Small intestine (tissue), 16 donors: ENCODE measurements at places on chromosomes 5 and 9.

DNA sequence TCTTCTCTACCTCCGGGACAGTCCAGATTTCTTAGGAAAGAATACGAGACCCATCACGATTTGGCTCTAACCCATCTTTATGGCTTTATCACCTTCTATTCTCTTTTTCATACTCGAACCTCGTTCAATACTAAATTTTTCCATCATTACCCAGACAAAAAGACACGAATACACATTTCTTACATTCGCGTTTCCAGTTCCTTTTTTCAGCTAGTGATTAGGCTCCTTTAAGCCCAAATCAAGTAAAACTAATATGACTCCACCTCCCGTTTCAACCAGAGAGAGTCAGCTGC is 506 bp downstream of the ZBTB6 start:
- DNase-seq = no peak

GRCh38 chr9:71115448-71115975 is 5.9 kb downstream of the TRPM3 start:
- DNase-seq = no peak

DNA sequence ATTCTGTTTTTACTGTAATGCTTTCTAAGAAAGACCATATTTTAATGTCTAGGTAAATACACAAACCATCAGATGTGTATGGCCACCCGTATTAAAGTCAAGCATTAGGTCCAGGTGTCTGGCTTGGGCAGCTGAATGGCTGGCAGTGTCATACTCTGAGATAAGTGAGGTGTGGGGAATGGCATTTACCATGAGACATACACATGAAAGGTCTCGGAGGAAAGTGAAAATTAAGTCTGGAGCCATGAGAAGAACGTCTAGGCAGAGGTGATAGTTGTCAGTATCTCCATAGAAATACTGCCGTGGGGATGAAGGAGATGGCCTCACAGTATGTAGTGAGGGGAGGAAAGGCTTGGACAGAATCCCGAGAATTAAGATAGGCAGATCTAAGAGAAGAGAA is 164.3 kb downstream of the TLE4 start:
- DNase-seq = no peak

DNA sequence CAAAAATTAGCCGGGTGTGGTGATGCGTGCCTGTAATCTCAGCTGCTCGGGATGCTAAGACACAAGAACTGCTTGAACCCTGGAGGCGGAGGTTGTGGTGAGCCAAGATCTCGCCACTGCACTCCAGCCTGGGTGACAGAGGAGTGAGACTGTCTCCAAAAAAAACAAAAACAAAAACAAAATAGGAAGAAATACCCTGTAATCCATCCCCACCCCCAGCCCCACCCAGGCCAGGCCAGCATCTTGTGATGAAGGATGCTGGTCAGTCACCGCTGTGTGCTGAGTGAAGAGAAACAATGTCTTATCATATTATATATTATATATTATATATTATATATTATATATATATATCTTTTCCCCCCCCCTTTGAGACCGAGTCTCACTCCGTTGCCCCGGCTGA is 15.4 kb upstream of the CCIN start:
- DNase-seq = no peak

DNA sequence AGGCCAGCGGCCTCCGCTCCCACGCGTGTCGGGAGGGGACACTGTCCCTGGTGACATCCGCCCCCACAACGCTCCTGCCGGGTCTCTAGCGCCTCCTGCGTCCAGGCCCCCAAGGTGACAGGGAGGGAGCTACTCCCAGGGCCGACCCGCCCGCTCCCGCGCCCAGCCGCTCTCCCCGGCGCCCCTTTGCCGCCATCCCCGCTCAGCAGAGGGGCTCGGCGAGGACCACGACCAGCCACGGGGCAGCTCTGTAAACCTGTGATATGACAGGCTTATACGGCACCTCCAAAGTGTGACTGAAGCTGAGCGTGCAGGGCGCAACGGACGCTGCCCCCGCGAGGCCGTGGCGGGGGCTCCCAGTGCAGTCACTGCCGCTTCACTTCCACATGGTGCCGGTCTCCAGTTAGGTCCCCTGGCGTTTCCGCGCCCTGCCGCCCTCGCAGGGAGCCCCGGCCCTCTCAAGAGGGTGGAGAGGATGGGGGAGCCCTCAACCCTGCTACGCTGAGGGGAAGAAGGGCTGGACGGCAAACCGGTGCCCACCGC is 978 bp upstream of the ADCY2 start:
- peak; percentile 64 for DNase-seq

- no peak for DNase-seq
These were observed 1913.7 kb upstream of the WWC1 start for GRCh38 chr5:166377756-166378155.
